Stimulated activated CD4-positive, alpha-beta T cell treated with anti-CD3 and anti-CD28 coated beads, TNF-alpha, amount 100 ng/mL, for 1 hour (primary cell): ENCODE measurements at places on chromosomes 4 and X.

- DNase-seq = no peak
These were observed 68.8 kb downstream of the FAM47C start for GRCh38 chrX:37076983-37077382.

DNA sequence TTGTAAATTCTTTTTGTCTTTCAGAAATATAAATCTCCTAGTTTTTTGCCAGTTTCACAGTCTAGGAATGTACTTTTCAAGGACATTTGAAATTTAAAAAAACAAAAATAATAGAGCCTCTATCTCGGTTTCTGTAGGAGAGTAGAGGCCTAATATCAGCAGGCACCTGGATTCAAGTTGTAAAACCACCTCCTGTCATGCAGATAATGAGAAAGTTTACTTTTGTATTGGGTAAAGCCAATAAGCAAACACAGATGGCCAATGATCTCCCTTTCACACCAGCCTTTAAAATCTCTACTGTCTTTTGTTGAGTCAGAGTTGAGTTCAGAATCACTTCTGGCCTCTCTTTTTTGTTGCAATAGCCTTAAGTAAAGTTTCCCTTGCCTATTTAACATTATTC is 1499.9 kb downstream of the PCDH18 start:
- DNase-seq = no peak

DNA sequence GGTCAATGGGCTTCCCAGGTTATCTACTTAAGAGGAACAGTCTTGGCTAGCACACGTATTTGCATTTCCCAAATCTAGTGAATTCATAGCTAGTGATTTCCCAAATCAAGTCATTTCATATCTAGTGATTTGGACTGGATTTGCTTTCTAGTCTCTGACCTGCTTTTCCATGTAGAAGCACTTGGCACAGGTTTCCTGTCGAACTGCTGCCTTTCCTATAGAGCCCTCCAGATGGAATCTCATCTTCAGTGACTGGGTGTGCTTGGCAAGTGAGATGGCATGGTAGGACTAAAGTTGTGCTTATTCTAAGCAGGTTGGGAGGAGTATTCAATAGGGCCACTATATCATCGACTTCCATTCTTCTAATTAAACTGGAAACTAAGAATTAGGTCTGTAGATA is 94.7 kb downstream of the CCNG2 start:
- no peak for DNase-seq

DNA sequence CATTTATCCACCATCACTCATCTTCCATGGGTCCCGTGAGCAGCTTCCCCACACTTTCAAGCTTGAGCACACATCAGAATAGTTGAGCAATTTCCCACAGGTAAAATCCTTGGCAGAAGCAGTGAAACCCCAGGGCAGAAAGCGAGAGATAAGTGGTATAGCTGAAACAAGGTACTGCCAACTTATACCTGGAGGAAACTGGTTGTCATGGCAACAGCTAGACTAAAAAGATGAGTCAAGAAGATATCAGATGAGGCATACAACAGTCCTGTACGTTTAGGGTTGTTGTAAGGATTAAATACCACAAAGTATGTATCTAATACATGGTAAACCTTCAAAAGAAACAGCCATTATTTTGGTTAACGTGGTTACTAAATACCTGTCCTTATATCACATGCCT is 66.9 kb upstream of the PHOX2B start:
- DNase-seq = no peak

GRCh38 chr4:118086344-118086743 is 52.1 kb downstream of the NDST3 start:
- no peak for DNase-seq

DNA sequence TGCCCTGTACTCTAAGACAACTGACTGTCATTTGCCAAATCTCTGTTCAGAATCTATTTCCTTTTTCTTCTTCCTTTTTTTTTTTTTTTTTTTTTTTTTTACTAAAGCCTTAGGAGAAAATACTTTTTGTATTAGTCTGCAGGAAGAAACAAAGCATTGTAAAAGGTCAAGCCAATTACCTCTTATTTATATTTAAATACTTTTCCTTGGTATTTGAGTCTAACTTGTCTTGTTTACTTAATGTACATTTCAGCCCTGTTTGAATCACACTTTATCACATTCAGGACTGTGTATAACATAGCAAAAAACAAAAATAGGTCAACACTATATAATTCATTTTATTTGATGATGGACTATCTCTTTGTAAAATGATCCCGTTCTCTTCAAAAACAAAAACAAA is 262.2 kb downstream of the RPA4 start:
- DNase-seq = no peak

DNA sequence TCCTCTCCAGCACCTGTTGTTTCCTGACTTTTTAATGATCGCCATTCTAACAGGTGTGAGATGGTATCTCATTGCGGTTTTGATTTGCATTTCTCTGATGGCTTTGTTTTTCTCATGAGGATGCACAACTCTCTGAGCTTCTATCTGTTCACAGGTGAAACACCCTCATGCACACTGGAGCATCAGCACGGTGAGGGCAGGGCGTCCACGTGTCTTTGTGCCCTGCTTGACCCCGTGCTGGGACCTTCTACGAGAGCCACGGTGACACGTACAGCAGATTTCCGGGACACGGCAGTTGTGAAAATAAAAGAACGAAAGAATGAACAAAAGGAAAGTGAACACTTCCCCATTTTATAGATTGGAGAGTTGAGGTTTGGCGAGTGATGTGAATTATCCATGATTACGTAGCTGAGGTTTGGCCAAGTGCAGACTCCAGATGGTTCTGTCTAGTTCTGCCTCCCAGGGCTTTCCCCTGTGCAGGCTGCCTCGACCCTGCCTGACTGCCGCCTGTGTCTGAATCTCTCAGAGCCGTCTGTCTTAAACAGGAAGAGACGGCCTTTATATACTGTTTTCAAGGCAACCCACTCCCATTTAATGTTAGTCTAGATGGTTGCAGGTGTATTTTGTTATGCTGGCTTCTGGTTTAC is 67.8 kb upstream of the SORBS2 start:
- no peak for DNase-seq
